Astrocyte (in vitro differentiated cells and primary cell): ENCODE measurements at places on chromosomes 3 and 15.

DNA sequence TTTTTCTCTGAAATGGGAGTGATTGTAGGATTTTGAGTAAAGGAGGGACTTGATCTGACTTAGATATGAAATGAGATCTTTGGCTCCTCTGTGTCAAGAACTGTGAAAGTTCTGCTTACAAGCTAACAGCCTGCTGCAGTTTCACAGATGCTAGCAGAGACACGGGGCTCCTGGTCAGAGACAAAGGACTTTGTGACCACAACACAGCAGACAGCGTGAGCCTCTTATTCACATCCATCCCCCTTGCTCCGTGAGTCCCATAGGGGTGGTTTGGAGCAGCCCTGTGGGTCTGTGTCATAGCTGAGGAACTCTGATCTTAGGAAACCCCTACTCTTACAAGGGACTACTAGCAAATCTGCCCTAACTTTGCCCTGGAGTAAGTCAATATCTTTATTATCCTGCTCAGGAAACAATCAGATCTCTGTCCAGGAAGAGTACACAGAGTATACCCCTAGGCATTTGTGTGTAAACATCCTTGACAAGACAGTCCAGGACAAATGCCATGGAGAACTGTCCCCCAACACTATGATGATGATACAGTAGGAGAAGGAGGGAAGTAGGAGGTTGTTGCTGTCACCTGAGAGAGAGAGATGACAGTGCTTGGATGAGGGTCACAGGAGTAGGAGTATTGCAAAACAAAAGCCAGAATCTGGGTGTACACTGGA is 80.0 kb downstream of the CLSTN2 start:
- DNase-seq: no peak

DNA sequence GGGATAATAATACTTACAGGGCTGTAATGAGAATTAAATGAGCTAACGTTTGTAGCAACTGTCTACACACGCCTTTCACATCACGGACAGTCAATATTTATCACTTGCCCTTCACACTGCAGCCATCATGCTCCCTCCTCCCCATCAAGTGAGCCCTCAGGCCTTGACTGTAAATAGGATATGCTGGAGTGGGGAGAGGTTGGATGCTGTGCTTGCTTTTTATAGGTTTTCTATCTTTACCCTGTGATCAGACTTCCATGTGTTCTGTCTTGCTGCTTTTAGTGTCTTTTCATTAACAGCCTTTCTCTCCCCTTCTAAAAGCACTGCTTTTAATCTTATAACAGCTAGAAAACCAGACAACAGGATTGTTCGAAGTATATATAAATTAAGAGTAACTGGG is 12.8 kb upstream of the MAGEF1 start:
- no peak for DNase-seq

DNA sequence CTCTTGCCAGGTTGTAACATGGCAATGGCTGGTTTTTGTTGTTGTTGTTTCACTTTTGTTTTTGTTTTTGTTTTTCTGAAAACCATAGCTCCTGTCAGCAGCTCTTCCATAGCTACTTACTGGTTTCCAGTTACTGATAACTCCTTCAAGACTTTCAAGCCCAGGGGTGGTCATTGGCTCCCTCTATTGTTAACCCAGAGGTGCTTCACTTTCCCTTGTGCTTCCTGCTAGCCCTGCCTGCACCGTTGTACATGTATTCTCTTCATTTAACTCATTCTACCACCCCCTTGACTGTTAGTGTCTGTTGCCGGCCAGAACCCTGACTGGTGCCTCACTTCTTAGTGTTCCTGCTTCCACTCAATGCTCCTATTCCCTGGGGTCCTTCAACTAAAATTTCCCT is 4.2 kb upstream of the TRAT1 start:
- DNase-seq: peak; percentile 8

DNA sequence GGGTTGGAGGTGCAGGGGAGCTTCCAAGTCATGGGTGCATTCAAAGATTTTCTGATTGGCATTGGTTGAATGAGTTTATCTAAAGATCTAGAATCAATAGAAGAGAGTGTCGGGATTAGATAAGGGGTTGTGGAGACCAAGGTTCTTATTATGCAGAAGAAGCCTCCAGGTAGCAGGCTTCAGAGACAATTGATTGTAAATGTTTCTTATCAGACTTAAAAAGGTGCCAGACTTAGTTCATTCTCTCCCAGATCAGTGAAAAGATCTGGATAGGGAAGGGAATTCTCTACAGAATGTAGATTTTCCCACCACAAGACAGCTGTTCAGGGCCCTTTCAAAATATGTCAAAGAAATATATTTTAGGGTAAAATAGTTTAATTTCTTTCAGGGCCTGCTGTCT is 129.5 kb downstream of the LIPC start:
- no peak for DNase-seq

- DNase-seq: peak; percentile 86
Observed at GRCh38 chr3:182597621-182598041, 195.7 kb upstream of the ATP11B start.

DNA sequence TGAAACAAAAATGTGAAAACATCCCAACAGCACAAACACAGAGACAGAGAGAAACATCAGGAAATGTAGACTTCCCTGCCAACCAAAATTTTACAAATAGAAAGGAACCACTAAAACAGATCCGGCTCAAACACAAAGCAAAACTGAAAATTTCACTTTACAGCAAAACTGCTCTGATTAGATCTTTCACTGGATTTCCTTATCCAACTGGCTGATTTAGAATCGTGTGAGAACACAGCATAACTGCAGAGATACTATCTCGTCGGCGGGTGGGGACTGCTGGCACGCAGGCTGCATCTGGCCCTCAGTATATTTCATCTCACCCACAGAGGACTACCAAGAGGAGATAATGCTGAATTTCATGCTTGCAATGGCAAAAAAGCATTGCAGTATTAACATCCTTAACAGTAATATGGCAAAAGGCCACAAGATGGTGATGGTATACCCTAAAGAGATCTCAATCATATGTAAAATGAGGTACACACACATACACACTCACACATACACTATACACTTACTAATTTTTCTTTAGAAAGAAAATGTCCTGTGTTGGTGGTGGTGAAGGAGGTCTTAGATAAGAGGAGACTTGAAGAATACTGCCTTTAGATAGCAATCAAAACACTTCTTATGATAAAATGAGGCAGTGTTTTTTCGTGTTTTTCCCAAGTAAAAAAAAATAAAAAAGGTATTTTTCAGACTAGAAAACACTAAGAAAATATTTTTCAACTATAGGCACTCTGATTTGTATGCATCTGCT is 10.6 kb upstream of the LEO1 start:
- DNase-seq: peak; percentile 57

DNA sequence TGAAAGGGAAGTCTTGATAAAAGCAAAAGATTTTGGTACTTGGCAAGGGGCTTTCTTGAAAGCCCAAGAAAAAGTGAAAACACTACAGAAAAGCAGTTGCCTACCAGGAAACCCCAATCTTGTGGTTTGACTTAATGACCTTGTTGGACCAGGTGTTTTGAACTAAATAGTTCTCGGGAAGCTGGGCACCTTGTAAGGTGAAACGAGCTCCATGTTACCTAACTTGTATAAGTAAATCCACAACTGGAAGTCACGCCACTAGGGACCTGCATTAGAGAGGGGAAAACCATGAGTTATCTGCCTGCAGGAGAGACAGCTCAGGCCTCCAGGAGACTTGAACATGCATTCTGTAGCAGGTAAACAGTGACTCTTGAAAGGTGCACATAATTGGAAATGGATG is 88.2 kb downstream of the GMPS start:
- no peak for DNase-seq

DNA sequence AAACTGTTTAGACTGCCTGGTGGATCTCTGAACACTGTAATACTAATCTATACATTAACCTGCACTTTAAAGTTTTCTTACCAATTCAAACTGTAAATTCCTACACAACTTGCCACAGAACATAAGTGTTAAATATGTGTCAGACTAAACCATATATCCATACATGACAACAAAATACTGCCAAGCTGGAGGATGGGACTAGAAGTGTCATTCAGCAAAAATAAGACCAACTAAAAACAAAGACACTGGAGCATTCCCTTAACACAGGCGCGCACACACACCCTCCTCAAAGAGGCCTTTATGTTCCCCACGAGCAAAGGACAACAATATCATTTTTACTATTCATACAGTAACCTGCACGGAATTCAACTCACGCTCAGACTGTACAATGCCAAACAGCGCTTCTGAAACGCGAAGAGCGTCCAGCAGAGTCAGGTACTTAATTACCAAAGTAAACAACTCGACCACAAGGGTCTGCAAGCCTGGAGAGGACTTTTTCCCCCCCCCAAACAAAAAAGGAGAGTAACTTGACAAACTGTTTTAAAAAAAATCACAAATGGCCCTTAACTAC is 1.1 kb downstream of the DCUN1D1 start:
- peak; percentile 6 for DNase-seq

GRCh38 chr3:97765336-97765735 is 778 bp downstream of the ARL6 start:
- DNase-seq: peak; percentile 14

- peak; percentile 76 for DNase-seq
Observed at GRCh38 chr3:16477521-16477920, 36.0 kb downstream of the RFTN1 start.
